ENCODE measurements at places on chromosomes 11 and 22. TPM values are rescaled to one million over a fixed set of nuclear protein-coding genes. Genes with fewer than 3 reads are reported as not detected.

GRCh38 chr11:88103337-88104206 lies 71.7 kb downstream of the RAB38 start:
- no peak for DNase-seq
- H3K27me3 ChIP-seq, result no peaks in the 10 kb centered on the region
- no peak overlapping the region for H3K27ac ChIP-seq
- H3K36me3 ChIP-seq, result no peaks in the 10 kb centered on the region
- H3K4me1 ChIP-seq, result no peaks in the 10 kb centered on the region
- no peak overlapping the region for H3K4me3 ChIP-seq

DNA sequence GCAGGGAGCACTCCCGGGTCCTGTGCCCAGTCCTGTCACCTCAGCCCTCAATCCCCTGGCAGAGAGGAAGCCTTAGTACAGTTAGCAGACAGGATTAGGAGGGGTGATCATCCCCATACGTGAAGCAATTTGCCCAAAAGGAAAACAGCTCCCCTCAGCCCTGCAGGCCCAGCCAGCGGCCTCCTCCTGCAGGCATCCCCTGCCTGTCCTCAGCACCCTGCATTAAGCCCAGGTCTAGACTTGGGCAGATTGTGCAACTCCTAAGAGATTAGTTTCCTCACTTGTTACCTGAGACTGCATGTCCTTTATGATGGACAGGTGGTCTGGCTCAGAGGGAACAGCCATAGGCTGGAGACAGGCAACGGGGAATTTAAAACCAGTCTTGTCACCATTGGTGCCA lies 95.5 kb upstream of the TMEM45B start:
- H3K4me3 ChIP-seq, result no peak overlapping the region
- no peaks in the 10 kb centered on the region for H3K36me3 ChIP-seq
- no peaks in the 10 kb centered on the region for H3K27me3 ChIP-seq
- no peak overlapping the region for H3K27ac ChIP-seq
- no peak for DNase-seq
- H3K4me1 ChIP-seq, result no peaks in the 10 kb centered on the region

- no peaks in the 10 kb centered on the region for H3K27me3 ChIP-seq
- no peak for DNase-seq
- no peak overlapping the region for H3K4me3 ChIP-seq
These were observed 131.1 kb upstream of the FIBIN start for GRCh38 chr11:26862801-26863200.

GRCh38 chr11:48242501-48242900 lies 2.4 kb upstream of the OR4X2 start:
- no peak overlapping the region for H3K27ac ChIP-seq
- H3K4me1 ChIP-seq, result no peaks in the 10 kb centered on the region
- H3K4me3 ChIP-seq, result no peak overlapping the region
- no peak for DNase-seq
- H3K27me3 ChIP-seq, result no peaks in the 10 kb centered on the region
- H3K36me3 ChIP-seq, result no peaks in the 10 kb centered on the region

- H3K27me3 ChIP-seq, result no peaks in the 10 kb centered on the region
- DNase-seq, result peak; percentile 69
- H3K4me1 ChIP-seq, result peaks cover 31% of the 10 kb centered on the region
- peaks cover 5% of the 10 kb centered on the region for H3K36me3 ChIP-seq
- peak within 1 kb of the TSS; percentile 87 for H3K27ac ChIP-seq
These were observed at the start of gene TCN2 for GRCh38 chr22:30606455-30607299. Gene TCN2, plus strand, starts transcription at chr22:30607174. Its CDS starts 158 bp downstream, at chr22:30607332.

GRCh38 chr11:91790346-91791170 lies 434.1 kb upstream of the FAT3 start:
- no peaks in the 10 kb centered on the region for H3K4me1 ChIP-seq
- no peak for DNase-seq
- no peak overlapping the region for H3K4me3 ChIP-seq
- H3K36me3 ChIP-seq, result no peaks in the 10 kb centered on the region
- H3K27me3 ChIP-seq, result no peaks in the 10 kb centered on the region
- no peak overlapping the region for H3K27ac ChIP-seq

The RIMBP3C gene
- not detected for total RNA-seq

GRCh38 chr11:99069856-99070444 lies 49.2 kb downstream of the CNTN5 start:
- peaks cover 2% of the 10 kb centered on the region for H3K4me1 ChIP-seq
- no peaks in the 10 kb centered on the region for H3K36me3 ChIP-seq
- no peaks in the 10 kb centered on the region for H3K27me3 ChIP-seq
- H3K4me3 ChIP-seq, result peak overlapping the region; percentile 45
- no peak overlapping the region for H3K27ac ChIP-seq
- no peak for DNase-seq

The BATF2 gene
- 2.0 TPM for total RNA-seq

The DNAJB7 gene
- total RNA-seq, result not detected

GRCh38 chr11:76257074-76257719 lies 50.9 kb upstream of the WNT11 start:
- no peak for DNase-seq
- no peaks in the 10 kb centered on the region for H3K36me3 ChIP-seq
- no peaks in the 10 kb centered on the region for H3K27me3 ChIP-seq
- no peaks in the 10 kb centered on the region for H3K4me1 ChIP-seq
- no peak overlapping the region for H3K4me3 ChIP-seq

GRCh38 chr11:64755681-64756361 lies 4.0 kb downstream of the PYGM start:
- H3K27me3 ChIP-seq, result no peaks in the 10 kb centered on the region
- DNase-seq, result no peak
- H3K36me3 ChIP-seq, result peaks cover 46% of the 10 kb centered on the region
- no peak overlapping the region for H3K4me3 ChIP-seq

The MPPED1 gene
- total RNA-seq, result not detected

The TIGD3 gene
- 0.71 TPM for total RNA-seq

DNA sequence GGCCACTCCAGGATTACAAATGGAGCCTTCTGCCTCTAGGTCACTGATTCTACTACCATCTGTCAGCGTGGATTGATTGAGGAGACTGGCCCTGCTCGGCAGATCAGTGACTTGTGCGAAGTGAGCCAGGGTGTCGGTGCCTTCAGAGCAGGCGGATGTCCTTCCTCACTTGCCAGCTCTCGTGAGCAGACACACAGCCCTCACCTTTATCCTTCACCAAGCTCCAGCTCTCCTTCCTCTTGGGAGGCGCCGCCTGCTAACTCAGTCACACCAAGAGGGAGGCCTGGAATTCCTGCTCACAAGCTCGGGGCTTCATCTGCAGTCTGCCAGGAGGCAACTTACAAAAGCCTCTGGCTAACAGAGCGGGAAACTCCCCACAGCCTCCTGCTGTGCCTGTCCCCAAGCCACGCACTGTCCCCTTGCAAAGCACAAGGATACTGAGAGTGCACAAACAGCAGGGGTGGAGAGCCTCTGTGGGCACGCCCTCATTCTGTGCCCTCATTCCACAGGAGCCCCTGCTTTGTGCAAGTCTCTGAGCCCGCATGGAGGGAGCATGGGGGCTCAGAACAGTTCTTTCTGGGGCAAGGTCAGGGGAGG lies 3.5 kb upstream of the TCF20 start:
- H3K27ac ChIP-seq, result no peak overlapping the region
- H3K27me3 ChIP-seq, result no peaks in the 10 kb centered on the region
- H3K36me3 ChIP-seq, result no peaks in the 10 kb centered on the region
- peaks cover 6% of the 10 kb centered on the region for H3K4me1 ChIP-seq
- no peak overlapping the region for H3K4me3 ChIP-seq

DNA sequence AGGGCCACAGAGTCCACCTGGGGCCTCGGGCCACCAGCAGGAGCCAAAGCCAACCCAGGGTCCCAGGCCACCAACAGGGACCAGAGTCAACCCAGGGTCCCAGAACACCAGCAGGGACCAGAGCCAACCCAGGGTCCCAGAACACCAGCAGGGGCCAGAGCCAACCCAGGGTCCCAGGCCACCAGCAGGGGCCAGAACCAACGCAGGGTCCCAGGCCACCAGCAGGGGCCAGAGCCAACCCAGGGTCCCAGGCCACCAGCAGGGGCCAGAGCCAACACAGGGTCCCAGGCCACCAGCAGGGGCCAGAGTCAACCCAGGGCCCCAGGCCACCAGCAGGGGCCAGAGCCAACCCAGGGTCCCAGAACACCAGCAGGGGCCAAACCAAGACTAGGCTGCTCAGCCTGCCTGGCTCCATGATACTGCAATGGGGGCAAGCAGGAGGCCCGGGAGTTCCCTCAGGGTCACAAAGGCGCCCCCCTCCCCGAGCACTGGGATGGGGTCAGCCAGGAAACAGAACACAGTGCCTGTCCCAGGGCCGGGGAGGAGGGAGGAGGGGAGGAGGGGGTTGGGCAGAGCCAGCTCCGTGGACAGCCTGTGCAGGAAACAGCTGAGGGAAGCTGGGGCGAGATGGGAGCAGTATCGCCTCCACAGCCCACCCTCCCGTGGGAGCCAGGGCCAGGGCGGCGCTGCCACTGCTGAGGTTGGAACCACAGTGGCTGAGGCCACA lies 62.0 kb upstream of the PRR5 start:
- DNase-seq, result no peak
- H3K4me1 ChIP-seq, result peaks cover 18% of the 10 kb centered on the region
- H3K27me3 ChIP-seq, result no peaks in the 10 kb centered on the region
- H3K36me3 ChIP-seq, result no peaks in the 10 kb centered on the region
- no peak overlapping the region for H3K27ac ChIP-seq

GRCh38 chr22:48700180-48700565 lies 1127.5 kb downstream of the BRD1 start:
- H3K36me3 ChIP-seq, result no peaks in the 10 kb centered on the region
- no peaks in the 10 kb centered on the region for H3K4me1 ChIP-seq
- H3K4me3 ChIP-seq, result no peak overlapping the region
- H3K27me3 ChIP-seq, result no peaks in the 10 kb centered on the region

The SLC22A25 gene
- not detected for total RNA-seq

The MAFF gene
- 19.3 TPM for total RNA-seq

The SOX10 gene
- total RNA-seq, result 0.59 TPM

DNA sequence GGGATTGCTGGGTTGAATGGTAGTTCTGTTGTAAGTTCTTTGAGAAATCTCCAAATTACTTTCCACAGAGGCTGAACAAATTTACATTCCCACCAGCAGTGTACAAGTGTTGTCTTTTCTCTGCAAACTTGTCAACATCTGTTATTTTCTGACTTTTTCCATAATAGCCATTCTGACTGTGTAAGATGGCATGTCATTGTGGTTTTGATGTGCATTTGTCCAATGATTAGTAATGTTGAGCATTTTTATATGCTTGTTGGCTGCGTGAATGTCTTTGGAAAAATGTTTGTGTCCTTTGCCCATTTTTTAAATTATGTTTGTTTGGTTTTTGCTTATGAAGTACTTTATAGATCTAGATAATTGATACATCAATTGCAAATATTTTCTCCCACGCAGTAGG lies 1025.0 kb downstream of the JRKL start:
- no peaks in the 10 kb centered on the region for H3K36me3 ChIP-seq
- no peak for DNase-seq

The PTGDR2 gene
- total RNA-seq, result 1.7 TPM

The SPINDOC gene
- 6.3 TPM for total RNA-seq

DNA sequence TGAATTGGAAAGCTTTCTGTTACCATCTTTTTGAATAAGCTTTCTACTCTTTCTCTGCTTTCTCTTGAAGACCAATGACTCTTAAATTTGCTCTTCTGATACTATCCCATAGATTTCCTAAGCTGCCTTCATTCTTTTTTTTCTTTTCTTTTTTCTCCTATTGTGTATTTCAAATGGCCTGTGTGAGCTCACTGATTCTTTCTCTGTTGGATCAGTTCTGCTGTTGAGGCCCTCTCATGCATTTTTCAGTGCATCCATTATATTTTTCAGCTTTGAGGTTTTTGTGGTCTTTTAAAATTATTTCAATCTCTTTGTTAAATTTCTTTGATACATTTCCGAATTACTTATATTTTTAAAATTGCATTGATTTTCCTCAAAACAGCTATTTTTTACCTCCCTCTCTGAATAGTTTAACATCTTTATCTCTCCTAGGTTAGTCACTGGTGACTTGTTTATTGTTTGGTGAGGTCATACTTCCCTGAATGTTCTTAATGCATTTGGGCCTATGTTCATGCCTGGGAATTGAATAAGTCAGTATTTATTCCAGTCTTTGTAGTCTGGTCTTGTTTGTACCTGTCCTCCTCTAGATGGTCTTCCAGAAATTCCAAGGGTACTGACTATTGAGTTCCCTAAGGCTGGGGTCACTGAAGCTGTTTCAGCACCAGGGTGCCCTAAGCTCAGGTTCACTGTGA lies 110.6 kb upstream of the SERPIND1 start:
- no peak for DNase-seq
- H3K36me3 ChIP-seq, result no peaks in the 10 kb centered on the region
- H3K27ac ChIP-seq, result no peak overlapping the region
- no peak overlapping the region for H3K4me3 ChIP-seq
- no peaks in the 10 kb centered on the region for H3K27me3 ChIP-seq
- H3K4me1 ChIP-seq, result no peaks in the 10 kb centered on the region

GRCh38 chr11:72932132-72932570 lies 117.9 kb downstream of the ATG16L2 start:
- peaks cover 5% of the 10 kb centered on the region for H3K4me1 ChIP-seq
- H3K36me3 ChIP-seq, result no peaks in the 10 kb centered on the region
- H3K4me3 ChIP-seq, result no peak overlapping the region
- DNase-seq, result no peak
- H3K27ac ChIP-seq, result no peak overlapping the region
